Activated CD4-positive, alpha-beta T cell treated with anti-CD3 and anti-CD28 coated beads, Interleukin-2, amount 50 U/mL, for 24 hours (primary cell): ENCODE measurements at places on chromosomes 13 and 19.

DNA sequence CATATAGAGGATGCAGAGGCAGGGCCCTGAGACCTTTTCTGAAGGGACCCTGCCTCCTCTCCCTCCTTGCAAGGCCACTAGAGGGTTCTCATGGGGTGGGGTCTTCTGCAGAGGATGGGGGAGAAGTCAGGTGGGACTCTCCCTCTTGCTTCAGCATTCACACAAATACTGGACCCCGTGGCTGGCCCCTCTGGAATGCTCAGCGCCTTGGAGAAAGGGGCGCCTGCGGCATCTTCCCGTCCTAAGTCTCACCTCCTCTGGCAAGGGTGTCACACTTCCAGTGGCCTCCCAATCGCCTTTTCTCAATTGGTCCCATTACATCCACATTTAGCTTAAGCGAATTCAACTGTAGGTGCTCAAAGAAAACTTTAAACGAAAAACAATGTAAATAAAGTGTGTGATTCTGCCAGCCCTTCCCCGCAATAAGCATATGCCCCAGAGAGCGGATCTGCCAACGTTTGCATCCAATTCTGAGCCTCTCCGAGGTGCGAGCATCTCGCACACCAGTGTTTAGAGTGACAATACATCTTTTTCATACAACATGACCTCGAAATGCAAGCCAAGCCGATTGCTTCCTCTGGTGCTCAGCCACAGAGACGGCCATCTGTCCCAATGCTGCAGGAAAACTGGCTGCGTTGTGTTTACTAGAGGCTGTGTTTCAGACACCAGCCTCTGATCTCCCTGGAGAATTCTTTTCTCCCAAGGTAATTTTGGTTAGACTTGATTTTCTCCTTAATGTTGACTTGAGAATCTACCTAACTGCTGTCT lies 69.1 kb upstream of the WASF3 start:
- DNase-seq = no peak

DNA sequence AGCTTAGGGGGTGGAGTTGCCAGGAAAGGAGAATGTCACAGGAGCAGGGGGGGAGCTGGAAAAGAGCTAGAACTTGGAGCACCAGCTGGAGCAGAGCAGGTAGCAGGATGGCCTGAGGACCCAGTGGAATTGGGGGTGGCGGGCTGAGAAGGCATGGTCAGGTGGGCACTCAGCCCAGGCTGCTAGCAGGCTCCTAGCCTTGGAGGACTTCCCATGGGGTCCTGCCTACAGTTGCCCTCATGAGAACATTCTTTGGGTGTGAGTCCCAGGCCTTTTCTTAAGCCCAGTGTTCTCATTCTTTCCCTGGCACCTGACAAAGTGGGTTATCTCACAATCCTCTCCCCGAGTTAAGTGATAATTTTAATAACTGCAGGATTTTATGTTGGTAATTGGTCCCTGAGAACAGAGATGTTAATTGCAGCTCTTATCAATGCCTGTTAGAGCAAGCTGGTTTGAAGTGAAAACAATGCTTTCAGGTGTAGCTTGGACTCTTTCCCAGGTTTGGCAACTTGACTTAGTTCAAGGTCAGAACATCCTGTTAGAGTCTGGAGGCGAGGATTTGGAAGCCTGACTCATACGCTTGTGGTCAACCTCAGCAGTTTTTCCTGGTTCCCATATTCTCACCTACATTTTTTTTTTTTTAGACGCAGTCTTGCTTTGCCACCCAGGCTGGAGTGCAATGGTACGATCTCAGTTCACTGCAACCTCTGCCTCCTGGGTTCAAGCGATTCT lies 18.1 kb upstream of the OLFM4 start:
- DNase-seq = no peak

GRCh38 chr13:49791315-49791710 lies 1.2 kb downstream of the KPNA3 start:
- no peak for DNase-seq

- DNase-seq = no peak
Measured at GRCh38 chr19:38786572-38787265, 2.3 kb upstream of the LGALS7B start.

DNA sequence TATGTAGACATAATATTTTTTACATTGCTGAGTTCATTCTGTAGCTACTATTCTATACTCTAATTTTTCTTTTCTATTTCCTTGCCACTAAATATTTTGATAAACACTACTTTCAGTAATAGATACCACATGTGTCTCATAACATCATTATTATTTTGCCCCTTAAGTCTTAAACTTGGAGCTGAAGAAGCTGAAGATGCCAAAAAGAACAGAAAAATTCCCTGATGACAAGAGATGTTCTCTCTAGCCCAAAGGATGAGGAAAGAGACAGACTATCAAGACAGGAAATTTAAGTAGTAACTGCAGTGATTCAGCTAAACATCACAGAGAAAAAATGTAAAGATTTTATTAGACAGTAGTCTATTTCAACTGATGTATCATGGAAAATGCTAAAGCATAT lies 322.0 kb upstream of the KLHL1 start:
- no peak for DNase-seq

- DNase-seq = no peak
Measured at GRCh38 chr19:32254509-32254890, 90.9 kb upstream of the ZNF507 start.

DNA sequence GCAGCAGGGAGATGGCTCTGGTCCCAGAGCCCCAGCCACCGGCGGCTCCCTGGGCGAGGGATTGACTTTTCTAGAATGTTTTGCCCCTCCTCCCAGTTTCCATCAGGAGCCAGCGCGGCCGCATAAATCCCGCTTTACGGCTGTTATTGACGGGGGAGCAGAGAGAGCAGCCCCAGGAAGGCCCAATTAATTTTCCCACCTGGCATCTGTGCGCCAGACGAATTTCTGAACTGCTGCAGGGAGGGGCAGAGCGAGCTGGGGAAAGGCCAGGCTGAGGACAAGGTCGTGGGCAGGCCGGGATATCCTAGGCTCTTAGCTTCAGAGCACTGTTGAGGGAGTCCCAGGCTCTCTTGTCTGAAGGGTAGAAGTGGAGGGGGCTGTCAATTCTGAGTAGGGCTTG lies 24.7 kb downstream of the ZNRF4 start:
- DNase-seq = no peak

- DNase-seq = no peak
Measured at GRCh38 chr13:97367016-97367822, 66.8 kb upstream of the RAP2A start.

DNA sequence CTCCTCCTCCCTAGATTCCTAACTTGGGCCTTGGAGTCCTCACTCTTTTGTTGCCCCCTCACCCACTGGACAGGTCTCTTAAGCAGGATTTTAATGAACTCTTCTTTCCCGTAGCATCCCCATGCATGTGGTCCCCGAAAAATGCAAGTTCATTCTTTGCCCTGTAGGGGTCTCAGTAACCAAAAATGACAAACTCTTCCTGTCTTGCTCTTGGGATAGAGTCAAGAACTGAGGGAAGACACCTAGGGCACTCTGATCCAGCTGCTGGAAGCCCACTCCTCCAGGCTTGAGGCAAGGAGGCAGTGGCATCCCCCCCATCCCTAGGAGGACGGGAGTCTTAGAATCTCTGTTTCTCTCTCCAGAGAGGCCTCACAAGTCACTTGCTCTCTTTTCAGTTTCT lies 987.0 kb downstream of the DIAPH3 start:
- no peak for DNase-seq

- DNase-seq = no peak
Measured at GRCh38 chr13:61413572-61414535, 1.8 kb downstream of the PCDH20 start.

DNA sequence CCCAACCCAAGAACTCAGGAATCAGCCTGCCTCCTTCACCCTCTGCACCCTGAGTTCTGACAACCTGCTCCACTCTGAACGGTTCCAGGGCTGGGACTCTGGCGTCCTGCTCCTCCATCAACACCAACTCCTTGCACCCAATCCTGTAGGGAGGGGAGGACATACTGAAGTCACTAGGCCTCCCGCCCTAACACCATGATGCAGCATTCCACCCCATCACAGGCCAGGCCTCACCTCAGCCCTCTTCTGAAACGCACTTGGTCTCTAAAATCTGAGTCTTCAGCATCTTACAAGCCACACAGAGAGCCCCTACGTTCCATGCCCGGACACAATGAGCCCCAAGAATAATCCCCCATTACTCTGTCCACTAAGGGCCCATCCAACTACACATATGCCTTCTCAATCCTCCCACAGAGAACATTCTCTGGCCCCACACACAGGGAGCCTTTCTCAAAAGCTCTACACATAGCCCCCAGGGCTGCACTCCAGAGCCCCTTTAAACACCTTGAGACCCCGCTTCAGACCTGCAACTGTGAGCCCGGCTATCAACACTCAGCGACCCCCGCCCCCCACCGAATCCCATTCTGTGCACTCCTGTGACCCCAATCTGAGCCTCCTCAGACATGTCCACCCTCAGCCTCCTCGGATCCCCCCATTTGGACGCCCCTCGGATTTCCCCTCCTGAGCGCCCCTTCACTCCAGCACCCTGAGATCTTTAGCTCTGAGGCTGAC lies 567 bp downstream of the ALKBH6 start:
- no peak for DNase-seq

GRCh38 chr13:50334944-50335343 lies 319.7 kb downstream of the KCNRG start:
- DNase-seq = no peak

- no peak for DNase-seq
Measured at GRCh38 chr13:113585896-113586295, 1.3 kb downstream of the TFDP1 start.

GRCh38 chr13:102817907-102818306 lies 19.0 kb downstream of the BIVM start:
- DNase-seq = no peak

GRCh38 chr19:45298264-45298663 lies 24.4 kb downstream of the CKM start:
- DNase-seq = no peak

DNA sequence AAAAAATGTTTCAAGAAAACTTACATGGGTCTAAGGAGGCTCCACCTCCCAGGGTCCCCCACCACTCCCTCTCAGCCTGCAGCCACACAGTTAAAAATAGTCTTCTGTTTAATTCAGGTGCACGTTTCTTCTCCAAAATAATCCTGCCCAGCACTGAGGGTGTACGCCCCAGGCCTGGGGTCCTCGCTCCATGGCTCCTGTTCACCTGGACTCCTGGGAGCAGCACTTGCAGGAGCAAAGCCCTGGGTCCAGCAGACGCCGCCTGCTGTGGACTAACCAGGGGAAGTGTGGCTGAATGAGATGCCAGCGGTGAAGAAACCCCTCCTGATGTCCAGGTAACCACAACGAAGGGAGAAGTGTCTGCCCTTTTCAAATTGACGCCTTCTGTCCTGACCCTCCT lies 41.3 kb upstream of the CD33 start:
- no peak for DNase-seq

DNA sequence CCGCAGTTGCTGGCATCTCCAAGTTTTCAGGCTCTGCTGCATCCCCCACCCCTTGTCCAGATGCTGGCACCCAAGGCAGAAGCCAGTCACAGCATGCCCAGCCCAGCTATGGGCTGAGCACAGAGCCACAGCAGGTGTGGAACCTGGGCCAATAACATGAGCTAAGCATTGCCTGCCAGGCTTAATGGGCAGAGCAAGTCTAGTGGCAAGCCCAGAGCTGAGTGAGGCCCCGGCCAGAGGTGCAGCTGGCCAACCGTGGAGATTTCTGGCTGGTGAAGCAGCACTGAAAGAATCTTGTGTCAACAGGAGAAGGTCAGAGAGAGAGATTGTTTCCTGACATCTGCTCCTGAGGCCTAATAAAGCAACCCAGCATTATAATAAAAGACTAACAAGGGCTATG lies 111.0 kb downstream of the B3GLCT start:
- DNase-seq = no peak

DNA sequence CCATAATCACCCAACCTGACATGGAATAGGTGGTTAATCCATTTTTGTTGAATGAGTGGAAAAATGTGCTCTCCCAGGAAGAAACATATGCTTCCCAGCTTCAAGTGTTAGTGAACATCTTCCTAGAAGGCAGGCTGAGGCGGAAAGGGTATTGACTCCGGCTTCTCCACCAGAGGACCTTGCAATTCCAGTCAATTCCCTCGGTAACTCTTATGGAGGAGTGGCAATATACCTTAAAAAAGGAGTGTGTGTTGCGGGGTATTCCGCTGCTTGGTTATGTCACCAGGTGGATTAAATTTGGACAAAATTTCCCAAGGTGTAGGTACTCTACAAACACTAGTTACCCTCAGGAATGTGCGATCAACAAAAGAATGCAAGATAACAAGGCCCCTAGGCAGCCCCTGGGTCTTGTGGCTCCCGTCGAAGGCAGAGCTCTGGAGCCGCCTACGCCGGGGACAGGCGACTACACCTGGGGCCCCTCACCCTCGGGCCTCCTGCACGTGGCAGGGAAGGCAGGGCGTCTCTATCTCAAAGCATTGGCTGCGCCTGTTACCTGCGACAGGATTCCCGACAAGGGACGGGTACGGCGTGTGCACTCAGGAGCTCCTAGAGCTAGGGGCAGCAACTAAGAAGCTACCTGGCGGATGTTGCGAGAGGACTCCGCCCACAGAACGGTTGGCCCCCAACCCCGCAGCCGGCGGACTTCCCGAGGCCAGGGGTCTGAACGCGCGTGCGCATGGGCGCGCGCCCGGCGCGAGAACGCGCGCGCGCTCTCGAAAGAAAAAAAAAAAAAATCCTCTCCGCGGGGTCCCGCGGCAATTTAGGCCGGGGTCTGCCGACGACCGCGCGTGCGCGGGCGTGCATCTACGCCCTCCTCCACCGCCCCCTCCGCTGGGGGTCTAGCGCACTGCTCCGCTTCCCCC lies at the start of gene WDR87:
Gene WDR87, minus strand, starts transcription at position 649 of the 923 bp plus-strand sequence. CDS start 8,355 bp downstream, outside the sequence.
- DNase-seq = peak; percentile 13

GRCh38 chr13:102275969-102276368 lies 125.9 kb downstream of the FGF14 start:
- no peak for DNase-seq

DNA sequence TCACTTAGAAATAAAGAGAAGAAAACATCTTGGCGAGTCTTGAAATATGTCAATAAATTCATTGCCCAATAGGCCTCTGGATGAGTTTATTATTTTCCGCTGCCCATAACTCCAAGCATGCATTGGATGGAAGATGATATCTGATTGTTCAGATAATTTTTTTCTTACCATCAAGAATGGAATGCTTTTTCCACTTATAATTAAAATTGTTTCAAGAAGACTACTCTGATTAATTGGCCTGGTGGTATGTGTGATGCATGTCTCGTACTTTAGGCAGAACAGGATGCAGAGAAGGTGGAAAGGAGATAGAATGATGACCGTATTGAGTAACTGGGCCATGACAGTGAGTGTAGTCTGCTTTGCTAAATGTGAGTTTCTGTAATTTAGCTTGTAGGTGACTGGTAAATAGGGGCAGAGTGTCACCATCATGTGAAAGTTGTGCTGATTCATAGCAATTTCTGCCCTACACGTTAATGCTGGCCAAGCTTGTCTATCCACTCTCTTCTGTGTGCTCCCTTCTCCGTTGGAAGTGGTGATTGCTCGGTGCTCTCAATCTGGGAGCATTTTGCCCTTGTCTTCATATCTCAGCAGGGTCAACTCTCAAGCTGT lies 13.5 kb upstream of the SPATA13 start:
- DNase-seq = no peak

DNA sequence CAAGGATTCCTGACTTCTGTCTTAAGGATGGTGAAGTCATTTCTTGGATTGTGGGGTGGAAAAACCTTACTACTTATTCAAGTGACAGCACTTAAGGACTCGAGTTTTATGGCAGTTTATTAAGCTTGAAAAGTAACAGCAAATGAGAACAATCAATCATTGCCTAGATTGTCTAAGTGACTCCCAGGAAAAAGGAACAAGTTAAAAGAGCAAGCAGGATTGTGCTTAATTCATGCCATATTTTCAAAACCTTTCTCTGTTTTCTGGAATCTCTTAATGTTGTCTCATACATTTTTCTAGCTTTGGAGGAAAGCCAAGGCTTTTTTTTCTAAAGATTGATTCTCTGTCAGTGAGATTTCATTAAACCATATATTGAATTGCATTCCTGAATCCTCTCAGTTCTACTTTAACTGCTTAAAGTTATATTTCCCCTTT lies 236.2 kb upstream of the HTR2A start:
- no peak for DNase-seq
